ENCODE measurements at places on chromosomes 2 and 18.

DNA sequence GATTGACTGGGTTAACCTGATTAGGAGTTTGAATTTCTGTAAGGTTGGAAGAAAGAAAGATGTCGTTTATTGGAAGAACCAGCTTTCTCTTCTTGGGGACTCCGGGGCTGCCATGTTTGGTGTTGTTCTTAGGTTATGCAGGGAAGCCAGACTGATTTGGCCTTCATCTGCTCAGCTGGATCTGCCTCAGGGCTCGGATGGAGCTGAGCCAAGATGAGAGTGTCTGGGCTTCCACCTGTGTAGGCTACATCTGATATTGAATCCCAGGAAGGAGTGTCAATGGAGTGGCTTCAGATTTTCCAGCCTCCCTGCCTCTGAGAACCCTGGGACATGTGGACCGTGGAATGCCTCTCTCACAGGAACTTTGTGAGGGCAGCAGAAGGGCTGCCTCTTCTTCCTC is 126.1 kb downstream of the WDSUB1 start:
- no peak for DNase-seq

DNA sequence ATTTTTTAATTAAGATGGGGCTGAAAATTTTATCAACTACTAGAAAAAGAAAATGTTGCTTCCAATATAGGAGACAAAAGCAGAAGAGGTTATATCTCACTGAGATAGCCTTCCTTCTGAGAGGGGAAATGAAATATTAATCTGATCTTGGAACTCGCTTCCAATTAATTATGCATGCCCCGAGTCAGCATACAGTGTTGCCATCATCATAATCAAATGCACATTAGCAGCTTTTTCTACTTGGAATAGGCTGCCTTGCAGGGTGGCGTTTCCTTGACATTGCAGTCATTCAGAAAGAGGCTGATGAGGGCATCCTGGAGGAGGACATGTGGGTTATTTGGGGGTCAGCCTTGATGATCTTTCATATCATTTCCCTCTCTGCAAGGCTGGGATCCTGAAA is 18.4 kb upstream of the RPL37A start:
- no peak for DNase-seq

- no peak for DNase-seq
Observed at GRCh38 chr2:33081691-33082090, 134.9 kb downstream of the LTBP1 start.

DNA sequence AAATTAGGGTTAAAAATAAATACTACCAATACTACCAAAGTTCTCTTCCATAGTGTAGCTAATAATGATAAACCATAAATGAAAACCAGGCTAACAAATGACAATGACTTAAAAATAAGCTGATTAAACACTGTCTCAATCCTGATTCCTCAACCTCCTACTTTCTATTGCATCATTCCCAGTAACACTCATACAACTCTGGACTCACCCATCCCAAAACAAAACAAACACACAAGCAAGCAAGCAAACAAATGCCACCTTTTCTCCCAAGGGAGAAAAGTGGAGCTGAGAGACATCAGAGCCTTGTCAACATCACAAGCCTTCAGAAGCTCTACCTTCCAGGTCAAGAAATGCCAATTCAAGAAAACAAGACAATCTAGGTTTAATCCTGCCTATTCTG is 620.7 kb downstream of the NYAP2 start:
- DNase-seq = no peak

DNA sequence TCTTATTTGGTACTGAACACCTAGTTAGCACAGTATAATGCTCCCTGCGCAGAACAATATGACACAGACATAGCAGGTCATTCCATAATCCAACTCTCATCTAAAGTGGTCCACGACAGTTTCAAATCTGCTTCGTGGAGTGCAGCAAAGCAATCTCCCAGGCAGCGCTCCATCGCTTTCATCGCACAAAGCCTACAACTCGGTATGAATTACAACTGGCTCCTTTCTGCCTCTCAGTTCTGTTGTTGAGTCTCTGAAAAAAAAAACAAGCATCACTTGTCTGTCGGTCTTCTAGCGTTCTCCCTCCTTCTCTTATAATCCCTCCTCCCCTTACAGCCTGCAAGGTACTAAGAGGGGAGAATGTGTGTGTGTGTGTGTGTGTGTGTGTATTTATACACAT is 123.5 kb downstream of the FIGN start:
- DNase-seq = no peak

GRCh38 chr2:162424816-162425215 is 80.9 kb downstream of the GCA start:
- no peak for DNase-seq

GRCh38 chr2:15594291-15595256 is 2.9 kb downstream of the DDX1 start:
- DNase-seq = no peak

- no peak for DNase-seq
Observed at GRCh38 chr18:46469186-46469915, 187.7 kb downstream of the LOXHD1 start.

- DNase-seq = no peak
Observed at GRCh38 chr2:55103046-55103445, 52.8 kb upstream of the RTN4 start.

DNA sequence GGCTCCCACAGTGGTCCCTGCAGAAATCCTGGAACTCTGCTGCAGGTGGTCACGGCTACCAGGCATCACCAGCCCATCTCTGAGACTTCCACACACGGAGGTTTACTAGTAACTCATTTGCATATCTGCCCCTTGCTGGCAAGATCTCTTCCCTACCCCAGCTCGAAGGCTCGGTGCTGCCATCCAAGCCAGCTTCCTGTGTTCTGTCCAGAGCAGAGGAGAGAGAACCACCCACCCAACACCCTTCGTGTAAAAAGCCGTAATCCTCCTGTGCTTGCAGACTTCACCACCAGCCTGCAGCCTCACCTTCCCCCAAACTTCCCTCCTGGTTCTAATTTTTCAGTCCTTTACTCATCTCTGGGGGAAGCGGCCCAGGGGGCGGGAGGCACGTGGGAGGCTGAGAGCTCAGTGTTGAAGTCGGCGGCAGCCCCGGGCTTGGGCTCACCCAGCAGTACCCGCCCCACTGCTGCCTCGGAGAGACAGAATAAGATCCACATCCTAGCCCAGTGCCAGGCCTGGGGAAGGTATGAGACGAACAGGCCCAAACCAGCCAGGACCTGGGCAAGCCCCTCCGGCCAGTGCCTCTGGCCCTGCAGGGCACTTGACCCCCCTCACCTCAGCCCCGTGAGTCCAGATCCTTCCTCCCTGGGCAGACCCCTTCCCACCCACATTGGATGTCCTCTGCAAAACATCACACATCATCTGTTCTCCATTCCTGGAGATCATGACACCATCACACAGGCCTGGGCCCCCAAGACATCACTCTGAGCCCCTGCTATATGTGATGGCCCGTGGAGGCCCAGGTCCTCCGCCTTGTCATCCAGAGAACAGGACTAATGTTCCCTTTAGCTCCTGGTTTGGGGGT is 145.8 kb upstream of the ID2 start:
- DNase-seq = no peak

DNA sequence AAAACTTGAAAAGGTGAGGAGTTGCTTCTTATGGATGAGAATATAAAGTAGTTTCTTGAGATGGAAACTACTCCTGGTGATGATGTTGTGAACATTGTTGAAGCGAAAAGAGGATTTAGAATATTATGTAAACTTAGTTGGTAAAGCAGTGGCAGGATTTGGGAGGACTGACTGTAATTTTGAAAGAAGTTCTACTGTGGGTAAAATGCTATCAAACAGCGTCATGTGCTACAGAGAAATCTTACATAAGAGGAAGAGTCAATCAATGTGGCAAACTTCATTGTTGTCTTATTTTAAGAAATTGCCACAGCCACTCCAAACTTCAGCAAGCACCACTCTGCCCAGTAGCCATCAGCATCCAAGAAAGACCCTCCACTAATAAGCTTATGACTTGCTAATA is 112.9 kb upstream of the ZEB2 start:
- DNase-seq = no peak

GRCh38 chr2:229779650-229780049 is 65.3 kb upstream of the DNER start:
- DNase-seq = no peak

DNA sequence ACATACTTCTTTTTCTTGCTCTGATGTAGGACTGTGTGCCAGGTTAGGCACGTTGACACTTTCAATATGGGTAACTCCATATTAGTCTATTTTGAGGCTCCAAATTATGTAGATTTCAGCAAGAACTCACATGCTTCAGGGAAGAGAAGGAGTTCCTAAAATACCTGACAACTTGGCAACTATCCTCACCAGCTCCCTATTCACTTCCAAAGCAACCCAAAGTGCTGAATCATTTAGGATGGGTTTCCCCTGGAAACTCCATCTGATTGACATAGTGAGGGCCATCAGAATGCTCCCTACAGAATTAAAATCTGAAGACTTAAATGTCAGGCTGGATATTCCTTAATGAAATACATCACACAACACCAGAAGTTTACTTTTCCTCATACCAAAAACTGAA is 32.5 kb upstream of the NFU1 start:
- no peak for DNase-seq

- no peak for DNase-seq
Observed at GRCh38 chr2:20514596-20515269, 67.9 kb downstream of the RHOB start.

DNA sequence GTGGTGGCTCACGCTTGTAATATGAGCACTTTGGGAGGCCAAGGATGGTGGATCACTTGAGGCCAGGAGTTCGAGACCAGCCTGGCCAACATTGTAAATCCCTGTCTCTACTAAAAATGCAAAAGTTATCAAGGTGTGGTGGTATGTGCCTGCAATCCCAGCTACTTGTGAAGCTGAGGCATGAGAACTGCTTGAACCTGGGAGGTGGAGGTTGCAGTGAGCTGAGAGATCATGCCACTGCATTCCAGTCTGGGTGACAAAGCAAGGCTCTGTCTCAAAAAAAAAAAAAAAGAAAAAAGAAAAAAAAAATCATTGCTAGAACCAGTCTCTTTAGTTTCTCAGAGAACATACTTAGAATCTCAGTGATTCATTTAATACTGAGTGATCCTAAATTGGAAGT is 217.1 kb downstream of the DYM start:
- no peak for DNase-seq
